ENCODE measurements at places on chromosomes 1 and 21.

DNA sequence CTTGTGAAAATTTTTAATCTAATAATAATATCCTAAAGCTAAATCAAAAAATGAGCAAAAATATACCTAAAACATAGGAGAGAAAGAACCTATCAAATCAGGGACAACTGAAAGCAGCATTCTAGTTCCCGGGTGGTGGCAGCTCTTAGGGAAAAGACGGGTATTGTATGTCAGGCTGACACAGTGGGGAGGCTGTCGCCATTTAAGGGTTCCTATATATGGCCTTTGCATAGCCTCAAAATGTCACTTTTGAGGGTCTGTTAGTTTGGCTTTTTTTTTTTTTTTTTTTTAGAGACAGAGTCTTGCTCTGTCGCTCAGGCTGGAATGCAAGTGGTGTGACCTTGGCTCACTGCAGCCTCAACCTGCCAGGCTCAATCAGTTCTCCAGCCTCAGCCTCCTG is 6.0 kb downstream of the CLSTN1 start:
- no peak for DNase-seq

DNA sequence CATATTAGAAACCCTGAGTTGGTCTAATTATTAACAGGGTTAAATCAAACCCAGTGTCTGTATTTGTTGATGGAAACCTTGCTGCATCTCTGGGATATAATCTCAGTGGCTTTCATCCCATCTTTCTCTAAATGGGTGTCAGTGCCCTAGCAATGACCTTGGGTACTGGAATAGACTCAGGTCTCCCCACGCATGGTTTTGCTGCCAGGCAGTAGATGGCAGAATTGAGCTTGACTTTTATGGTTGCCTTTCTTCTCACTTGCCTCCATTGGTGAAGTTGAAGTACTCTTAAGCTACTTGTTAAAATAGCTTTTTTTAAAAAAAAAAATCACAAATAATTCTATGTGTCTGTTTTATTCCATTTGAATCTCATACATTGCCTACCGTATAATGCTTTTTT is 81.8 kb upstream of the HMCN1 start:
- no peak for DNase-seq

DNA sequence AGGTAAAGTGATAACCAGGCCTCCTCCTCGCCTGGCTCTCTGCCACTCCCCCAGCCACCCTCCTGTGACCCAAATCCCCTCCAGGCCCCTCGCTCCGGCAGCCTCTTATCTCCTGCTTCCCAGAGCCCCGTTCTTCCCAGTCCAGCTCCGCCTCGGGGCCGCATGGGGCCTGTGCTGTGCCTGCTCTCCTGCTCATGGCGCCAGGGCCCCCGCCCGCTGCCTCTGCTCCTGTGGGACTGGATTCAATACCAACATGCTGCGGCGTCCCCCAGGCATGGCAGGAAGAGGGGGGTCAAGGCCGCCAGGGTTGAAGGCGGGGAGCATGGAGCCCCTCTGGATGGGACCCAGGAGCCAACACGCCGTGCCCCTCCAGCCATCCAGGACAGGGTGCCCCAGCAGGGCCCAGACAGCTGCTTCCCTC is 213.0 kb upstream of the VAMP3 start:
- DNase-seq, result no peak

DNA sequence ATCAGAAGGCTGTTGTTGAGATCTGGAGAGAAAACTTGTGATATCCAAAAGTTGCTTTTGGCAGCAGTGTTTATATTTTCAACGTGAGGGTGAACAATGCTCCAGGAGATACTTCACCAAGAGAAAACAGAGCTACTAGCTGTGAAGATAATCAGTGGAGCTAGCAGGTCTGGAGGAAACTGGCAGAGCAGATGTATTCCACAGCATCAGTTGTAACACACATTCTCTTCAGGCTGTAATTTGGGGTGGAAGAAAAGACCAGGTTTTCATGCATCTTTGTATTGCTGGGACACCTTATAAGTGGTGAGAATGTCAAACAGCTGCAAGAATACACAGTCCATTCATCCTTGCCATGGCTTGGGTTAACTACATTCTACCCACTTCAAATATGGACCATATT is 22.0 kb downstream of the AHCYL1 start:
- DNase-seq, result no peak

DNA sequence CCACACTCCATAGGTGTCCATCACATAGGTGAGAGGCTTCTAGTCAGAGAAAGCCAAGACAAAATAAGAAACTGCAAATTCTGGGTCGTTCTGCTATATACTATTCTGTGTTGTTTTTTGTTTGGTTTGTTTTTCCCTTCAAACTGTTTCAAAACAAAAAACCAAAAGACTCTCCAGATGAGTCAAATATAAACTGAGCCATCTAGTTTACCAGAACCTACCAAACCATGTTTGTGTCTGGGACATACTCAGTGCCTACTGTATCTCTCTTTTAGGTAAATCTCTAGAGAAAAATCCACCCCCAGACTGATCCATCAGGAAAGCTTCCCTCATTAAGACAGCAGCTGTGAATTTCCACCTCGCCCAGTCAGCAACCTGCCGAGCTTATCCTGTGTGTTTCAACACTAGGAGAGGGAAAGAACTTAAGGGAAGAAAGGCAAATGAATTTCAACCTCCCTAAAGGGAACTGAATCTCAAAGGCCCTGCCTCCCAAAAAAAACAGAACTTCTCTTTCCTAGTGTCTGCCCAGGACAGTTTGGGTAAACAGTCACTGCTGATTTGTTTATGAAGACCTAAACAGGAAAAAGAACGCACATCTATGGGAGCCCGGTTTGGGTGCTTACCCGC is 17.2 kb downstream of the PPT1 start:
- no peak for DNase-seq

GRCh38 chr1:46646331-46646730 is 21.8 kb downstream of the ATPAF1 start:
- DNase-seq, result no peak

- peak; percentile 41 for DNase-seq
Measured at GRCh38 chr1:26786437-26787380, 1.0 kb upstream of the PIGV start.

DNA sequence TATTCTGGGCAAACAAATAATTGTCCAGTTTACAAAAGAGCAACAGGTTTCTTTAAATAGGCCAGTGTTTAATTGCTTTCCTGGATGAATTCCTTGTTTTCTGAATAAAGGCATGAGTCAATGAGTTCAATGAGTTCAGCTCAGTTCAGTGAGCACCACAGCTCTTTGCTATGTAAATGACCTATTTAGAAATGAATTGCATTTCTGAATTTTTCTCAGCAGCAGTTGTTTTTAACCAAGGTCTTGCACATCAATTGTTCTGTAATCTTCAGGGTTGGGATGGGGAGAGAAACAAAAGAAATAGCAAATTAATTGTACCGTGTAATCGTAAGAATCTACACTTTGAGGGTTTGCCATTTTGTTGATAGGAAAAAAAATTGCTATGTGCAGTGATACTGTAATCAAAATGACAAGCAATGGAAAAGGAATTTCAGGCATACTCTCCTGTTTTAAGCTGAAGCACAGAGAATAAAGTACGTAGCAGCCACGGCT is 45.7 kb downstream of the MIS18A start:
- DNase-seq, result no peak

DNA sequence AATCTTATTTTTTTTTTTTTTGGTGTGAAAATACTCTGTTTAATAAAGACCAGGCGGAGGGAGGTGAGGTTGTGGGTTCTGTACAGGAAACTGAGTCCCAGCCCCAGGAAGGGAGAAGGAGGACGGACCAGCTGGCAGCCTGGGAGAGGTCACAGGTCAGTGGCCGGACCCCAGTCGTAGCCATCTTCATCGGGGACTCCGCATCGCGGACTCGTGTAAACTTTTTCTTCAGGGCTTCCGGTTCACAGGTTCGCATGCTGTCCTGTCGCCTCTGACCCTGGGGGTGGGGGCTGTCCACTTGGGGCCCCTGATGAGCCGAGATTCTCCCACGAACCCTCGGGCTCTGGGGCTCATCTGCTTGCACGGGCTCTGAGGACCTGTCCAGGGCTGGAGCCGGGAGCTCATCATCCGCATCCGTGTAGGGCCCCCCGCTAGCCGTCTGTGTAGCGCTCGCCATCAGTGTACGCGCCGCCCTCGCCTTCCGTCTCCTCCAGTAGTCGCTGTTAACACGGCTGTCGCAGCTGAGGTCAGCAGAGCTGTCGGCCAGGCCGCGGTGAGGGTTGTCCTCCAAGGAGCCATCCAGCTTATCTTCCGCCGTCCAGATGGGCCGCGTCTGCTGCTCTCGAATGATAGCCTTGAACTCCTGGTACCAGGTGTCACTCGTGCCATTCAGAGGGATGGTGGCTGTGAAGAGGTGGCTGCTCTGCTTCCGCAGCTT is 975.7 kb upstream of the PRMT6 start:
- DNase-seq, result no peak

- no peak for DNase-seq
Measured at GRCh38 chr1:66494482-66494881, 39.5 kb upstream of the SGIP1 start.

GRCh38 chr1:106536741-106537140 is 519.7 kb upstream of the PRMT6 start:
- no peak for DNase-seq

GRCh38 chr1:153626904-153627714 is at the start of gene S100A13:
Gene S100A13 (minus strand): TSS chr1:153627505. CDS start chr1:153626472, 1,033 bp downstream.
- no peak for DNase-seq

GRCh38 chr1:93516164-93516563 is 68.2 kb downstream of the FNBP1L start:
- DNase-seq, result no peak

DNA sequence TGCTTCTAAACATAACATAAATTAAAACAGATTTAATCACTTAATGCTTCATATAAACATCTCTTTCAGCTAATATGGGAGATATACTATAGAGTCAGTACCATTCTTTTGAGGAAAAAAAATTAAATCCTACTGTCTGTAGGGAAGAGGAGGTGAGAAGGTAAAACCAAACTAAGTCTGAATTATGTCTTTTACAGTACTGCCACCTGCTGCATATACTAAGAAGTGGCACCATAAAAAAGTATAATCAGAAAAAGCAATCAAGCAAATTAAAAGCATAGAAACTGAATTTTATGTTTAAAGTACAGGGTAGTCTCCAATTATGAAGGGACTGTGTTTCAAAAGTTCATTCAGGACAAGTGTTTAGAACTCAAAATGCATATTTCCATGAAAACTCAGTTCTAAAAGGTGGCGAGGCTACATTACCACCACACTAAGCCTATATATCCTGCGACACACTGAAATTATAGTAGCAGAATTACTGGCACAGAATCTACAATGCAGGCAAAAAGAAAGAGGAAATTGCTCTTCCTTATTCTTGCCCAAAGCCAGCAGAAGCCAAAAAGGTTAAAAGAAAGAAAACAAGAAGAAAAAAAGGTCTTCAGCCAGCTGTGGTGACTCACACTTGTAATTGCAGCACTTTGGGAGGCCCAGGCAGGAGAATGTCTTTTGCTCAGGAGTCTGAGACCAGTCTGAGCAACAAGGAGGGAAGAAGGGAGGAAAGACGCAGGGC is 9.0 kb downstream of the NSL1 start:
- DNase-seq, result no peak

DNA sequence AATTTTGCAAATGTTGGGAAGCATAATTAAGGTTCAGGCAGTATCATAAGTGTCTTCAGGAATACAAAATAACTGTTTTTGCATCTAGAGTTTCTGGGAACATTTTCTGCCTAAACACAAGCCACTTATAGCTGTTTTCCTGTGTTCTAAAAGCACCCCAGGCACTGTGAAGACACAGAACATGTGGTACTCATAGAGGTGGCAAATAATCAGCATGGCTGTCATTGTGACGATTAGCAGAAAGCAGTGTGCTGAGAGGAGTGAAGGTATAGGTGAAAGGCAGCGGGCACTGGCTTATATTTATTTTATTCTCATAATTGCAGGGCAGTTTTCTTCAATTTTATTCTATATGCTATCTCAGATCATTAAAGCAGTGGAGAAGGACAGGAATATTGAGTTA is 119.6 kb downstream of the LRRC53 start:
- DNase-seq, result no peak

- no peak for DNase-seq
Measured at GRCh38 chr1:76144247-76144646, 69.7 kb downstream of the ST6GALNAC3 start.

DNA sequence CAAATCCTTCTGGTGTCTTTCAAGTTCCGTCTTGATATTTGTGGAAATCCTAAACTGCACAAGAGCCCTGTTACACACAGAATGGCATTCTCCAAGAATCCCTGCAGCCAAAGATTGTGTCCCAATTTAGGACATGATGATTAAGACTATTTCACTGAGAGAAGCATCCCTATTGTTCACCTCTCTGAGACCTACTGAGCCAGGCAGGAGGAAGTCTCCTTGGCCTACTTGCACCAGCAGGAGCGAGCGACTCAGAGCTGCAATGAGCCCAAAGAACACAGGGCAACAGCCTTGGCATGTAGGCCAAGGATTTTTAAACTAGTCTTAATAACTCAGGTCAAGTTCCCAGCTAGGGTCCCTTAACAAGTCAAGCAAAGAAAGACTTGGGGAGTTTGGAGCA is 79.4 kb upstream of the RUNX1 start:
- DNase-seq, result no peak

GRCh38 chr1:38962113-38962512 is 20.5 kb upstream of the RHBDL2 start:
- DNase-seq, result no peak

DNA sequence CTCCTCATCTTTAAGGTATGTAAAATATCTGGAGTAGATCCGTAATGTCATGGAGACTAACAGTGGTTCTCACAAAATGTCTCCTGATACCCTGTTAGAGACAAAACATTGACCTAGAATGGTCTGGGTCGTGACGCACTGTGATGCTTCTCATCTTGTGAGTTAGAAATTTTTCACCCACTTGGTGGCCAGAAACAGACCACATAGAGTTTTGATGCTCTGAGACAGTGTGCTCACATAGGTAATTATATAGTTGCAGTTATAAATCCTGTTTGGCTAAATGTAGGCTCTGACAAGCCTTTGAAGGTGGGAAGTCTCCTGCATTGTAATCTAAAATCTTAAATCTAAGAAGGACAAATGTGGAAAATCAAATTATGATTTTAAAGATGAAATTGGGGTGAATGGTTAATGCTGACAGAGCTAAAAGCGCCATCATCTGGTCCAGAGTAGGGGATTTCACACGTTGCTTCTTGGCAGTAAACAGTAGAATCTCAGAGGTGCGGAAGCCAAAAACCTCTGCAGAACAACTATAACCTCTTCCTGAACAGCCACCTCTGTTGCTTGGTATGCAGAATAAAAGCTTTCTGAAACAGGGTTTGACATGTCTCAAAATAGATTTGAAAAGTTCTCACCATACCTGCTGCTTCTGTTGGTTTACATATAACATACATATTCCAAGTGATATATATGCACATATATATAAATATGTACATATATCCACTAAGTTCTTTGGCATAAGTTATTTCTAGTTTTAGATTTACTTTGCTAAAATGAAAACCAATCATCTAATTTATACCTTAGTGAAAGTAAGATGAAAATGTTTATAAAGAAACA is 17.1 kb downstream of the RPAP2 start:
- DNase-seq, result no peak

GRCh38 chr1:15249081-15249480 is 2.1 kb downstream of the FHAD1 start:
- no peak for DNase-seq

GRCh38 chr1:83692524-83693381 is 306.2 kb downstream of the TTLL7 start:
- peak; percentile 22 for DNase-seq
